Right ventricle myocardium inferior (tissue), 1 donor: ENCODE measurements at places on chromosomes 1 and 21. TPM values are rescaled to one million over a fixed set of nuclear protein-coding genes. Genes with fewer than 3 reads are reported as not detected.

DNA sequence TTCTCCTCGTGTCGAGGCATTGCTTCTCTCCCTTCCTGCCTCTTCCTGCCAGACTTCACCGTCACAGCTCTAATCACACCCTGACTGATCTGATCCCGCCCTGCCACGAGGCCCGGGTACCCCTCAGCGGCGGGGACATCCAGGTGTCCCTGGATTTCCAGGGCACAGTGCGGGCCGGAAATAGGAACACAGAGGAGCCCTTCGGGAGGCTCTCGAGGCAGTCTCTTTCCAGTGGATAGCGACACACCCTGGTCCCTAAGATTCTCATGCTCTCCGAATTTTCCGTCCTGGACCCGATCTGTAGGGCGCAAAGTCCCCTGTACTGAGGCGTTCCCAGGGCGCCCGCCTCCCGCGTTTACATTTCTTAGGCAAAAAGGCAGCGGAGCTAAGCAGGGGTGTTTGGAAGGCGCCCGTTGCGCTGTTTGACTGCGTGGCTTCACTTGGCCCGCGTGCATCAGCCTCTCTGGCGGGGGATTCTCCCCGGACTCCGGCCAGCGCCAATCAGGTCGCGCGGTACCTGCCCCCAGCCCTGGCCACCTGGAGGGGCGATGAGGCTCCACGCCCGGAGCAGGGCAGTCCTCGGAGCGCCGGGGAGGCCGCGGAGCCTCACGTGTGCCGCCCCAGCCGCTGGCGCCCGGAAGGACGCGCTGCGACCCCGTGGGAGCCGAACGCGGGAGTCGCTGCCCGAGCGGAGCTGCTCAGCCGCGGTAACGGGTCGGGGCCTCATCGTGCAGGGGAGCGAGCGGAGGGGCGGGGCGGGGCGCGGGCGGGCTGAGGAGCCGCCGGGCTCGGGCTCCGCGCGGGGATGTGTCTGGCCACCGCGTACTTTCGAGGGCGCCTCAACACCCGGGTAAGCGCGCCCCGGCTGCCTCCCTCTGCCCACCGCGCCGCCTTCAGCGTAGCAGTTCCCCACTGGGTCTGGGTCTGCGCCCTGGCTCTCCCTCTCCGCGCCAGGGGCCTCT is at the start of gene FAM163A:
TSS of gene FAM163A (plus strand) at position 575 of the 962 bp plus-strand sequence. CDS start 69,807 bp downstream, outside the sequence.
- DNase-seq = no peak

DNA sequence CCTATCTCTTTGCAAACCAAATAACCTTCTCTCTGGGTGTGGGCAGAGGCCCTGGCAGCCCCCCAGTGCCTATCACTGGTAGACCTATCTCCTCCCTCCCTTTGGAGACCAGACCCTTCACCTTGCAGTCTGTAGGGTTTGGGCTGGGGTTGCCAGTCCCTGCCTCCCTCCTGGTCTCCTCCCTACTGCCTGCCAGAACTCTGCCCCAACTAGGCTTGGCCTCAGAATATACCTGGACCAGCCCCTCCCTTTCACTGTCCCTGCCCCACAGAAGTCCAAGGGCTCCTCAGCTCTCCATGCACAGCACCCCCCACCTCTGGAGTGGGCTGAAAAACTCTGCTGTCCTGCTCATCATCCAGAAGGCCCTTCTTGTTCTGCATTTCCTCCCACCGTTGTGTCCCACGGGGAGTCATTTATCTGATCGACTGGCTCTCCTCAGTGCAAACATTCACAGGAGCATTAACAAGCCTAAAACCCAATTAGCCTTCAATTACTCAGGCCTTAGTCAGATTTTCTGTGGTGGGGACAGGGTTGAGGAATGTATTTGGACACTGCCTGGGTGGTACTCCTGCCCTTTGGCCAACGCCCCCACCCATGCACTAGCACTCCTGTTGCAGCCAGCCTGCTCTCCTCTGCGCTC is 27.7 kb upstream of the DMBX1 start:
- DNase-seq = peak; percentile 53

- DNase-seq = peak; percentile 27
Measured at GRCh38 chr1:6103854-6104530, 58.3 kb downstream of the KCNAB2 start.

DNA sequence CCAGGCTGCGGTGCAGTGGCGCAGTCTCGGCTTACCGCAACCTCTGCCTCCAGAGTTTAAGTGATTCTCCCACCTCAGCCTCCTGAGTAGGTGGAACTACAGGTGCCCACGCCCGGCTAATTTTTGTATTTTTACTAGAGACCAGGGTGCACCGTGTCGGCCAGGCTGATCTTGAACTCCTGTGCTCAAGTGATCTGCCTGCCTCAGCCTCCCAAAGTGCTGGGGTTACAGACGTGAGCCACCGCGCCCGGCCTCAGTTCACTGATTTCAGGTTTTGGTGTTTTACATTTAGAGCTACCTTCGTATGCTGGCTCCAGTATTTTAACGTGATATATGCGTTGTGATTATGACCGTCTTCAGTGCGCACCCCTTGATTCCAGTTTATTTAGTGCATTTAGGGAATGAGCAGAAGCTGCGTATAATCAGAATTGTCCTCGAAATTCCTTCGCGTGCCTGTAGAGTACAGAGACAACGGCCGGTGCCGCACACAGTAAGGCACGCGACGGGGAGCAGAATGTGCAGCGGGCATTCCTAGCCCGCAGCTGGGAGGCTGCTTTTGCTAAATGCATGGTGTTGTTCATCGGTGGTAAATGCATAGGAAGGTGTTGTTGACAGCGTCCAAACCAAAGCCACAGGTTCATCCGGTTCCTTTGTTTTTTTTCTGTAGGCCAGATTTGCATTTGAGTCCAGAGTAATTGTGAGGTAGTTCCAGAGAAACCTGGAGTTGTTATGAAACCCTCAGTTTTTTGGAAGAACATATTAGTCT is 48.9 kb upstream of the DIP2A start:
- peak; percentile 42 for DNase-seq

- no peak for DNase-seq
Measured at GRCh38 chr1:202160377-202160940, at the start of gene PTPN7. PTPN7 (minus strand) TSS chr1:202160602; CDS start chr1:202159402, 1,200 bp downstream.

- peak; percentile 66 for DNase-seq
Measured at GRCh38 chr1:84892705-84893618, at the start of gene LPAR3. LPAR3 (minus strand) TSS chr1:84893206; CDS start chr1:84866120, 27,086 bp downstream.

- no peak for DNase-seq
Measured at GRCh38 chr21:38384238-38384560, 114.1 kb downstream of the ERG start.

GRCh38 chr1:244545511-244545910 is 84.4 kb downstream of the CATSPERE start:
- no peak for DNase-seq

GRCh38 chr1:178134061-178134460 is 40.2 kb downstream of the RASAL2 start:
- DNase-seq = no peak

- DNase-seq = no peak
Measured at GRCh38 chr1:189429610-189430009, 1048.1 kb downstream of the BRINP3 start.

- DNase-seq = no peak
Measured at GRCh38 chr1:33010932-33011731, 25.6 kb downstream of the AK2 start.

DNA sequence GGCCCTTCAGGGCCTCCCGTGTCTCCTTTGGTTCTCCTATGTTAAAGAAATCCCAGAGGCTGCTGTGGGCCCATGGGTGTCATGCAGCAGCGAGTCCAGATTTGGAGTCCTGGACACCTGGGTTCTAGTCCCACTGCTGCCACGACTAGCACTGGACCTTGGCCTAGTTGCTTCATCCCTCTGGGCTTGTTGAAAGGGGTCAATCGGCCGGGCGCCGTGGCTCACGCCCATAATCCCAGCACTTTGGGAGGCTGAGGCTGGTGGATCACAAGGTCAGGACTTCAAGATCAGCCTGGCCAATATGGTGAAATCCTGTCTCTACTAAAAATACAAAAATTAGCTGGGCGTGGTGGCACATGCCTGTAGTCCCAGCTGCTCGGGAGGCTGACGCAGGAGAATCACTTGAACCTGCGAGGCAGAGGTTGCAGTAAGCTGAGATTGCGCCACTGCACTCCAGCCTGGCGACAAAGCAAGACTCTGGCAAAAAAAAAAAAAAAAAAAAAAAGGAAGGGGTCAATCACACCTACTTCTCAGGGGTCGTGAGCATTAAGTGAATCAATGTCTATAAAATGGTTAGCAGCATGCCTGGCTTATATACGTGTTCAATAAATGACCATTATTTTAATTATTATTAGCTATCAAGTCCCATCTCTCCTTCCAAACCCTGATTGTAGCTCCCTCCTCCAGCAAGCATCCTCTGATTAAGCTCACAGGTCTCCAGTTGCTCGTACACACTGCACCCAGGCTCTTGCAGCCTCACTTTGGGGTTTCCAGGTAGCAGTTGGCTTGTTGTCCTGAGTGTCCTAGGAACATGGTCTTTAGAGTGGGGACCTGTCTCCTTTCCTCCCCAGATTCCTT is 43.8 kb downstream of the KIRREL1 start:
- DNase-seq = no peak

The ANGPTL7 gene
- total RNA-seq = 0.51 TPM

The NES gene
- 131 TPM for total RNA-seq

The CGN gene
- total RNA-seq = 0.22 TPM

The FMO3 gene
- 1.3 TPM for total RNA-seq

The HECTD3 gene
- 25.7 TPM for total RNA-seq

The BRINP3 gene
- not detected for total RNA-seq

The NPHS2 gene
- not detected for total RNA-seq

The TDRD5 gene
- total RNA-seq = not detected
